NCI-H526 treated with DMSO at 0.1 percent for 48 hours (cell line): ENCODE measurements at places on chromosomes 11 and 22.

GRCh38 chr22:17100621-17101020 lies 15.8 kb downstream of the IL17RA start:
- no peak for DNase-seq

- no peak for DNase-seq
Measured at GRCh38 chr11:99268886-99269285, 248.1 kb downstream of the CNTN5 start.

DNA sequence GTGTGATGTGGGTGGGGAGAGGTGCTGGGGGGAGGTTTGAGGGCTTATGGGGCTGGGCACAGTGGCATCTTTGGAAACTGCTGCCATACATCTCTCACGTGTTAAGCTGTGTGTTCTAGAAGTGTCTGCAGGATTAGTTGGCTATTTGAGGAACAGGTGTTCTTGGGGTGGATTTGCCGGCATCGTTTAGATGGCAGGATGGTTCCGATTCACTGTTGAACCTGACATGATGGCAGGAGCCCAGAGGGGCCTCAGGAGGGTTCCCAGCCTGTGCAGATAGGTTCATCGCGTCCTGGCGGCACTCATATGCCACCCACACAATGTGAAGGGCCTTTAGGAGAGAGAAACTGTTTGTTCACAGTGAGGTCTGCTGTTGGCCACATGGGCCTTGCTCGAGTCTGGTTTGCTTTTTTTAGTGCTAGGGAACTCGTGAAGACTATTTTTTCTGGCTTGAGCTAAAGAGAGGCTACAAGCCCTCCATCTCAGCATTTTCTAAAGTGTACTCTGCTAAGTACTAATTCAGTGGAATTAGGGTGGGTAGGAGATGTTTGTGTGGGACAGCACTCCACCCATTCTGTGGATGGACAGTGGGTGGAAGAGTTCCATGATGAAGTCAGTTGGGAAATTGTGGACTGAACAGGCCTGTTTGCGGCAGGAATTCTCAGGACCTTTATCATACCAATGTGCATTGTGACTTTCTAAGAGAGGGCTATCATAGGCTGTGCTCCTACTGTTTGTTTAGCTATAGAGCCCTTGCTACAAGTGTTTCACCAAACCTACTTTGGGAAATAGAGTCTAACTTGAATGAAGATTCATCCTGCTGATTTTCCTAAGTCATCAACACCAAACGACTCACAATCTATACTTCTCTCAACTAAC lies 55.4 kb upstream of the PLET1 start:
- no peak for DNase-seq

DNA sequence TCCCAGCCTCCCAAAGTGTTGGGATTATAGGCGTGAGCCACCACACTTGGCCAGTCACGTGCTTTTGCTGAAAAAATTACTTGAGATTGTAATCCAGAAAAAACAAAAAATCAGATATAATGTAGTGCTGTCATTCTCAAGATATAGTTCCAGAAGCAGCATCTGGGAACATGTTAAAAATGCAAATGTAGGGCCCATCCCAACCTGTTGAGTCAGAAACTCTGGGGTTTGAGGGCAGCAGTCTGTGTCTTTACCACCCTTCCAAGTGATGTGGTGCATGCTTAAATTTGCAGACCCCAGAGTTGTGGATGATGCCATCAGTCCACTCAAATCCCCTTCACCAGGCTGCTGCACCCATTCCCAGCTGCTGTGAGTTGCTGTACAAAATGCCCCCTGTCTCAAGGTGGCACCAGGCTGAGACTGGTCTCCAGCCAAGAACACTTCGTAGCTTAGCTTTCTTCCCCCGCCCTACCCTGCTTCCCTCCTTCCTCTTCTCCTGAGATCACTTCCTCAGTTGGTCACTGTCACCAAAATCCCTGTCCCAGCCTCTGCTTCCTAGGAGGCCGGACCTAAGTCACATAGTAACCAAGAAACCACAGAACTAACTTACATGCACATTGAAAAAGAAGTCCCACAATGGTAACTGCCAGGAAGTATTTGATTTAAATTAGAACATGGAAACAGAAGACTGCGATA lies 18.2 kb upstream of the ARRB1 start:
- DNase-seq = no peak
